Thoracic aorta endothelial cell (primary cell): ENCODE measurements at places on chromosomes 7 and 10. TPM values are rescaled to one million over a fixed set of nuclear protein-coding genes. Genes with fewer than 3 reads are reported as not detected.

GPC2 gene
- total RNA-seq: 3.9 and 4.1 TPM in 2 replicates

FAM25A gene
- total RNA-seq: not detected in 2 replicates

ASB10 gene
- total RNA-seq: not detected in 2 replicates

CCDC3 gene
- total RNA-seq: 1.7 and 1.8 TPM in 2 replicates

CREM gene
- 48.0 and 56.1 TPM in 2 replicates for total RNA-seq

HOXA13 gene
- total RNA-seq: not detected in 2 replicates

PRRT4 gene
- total RNA-seq: not detected in 2 replicates
